Cardiac fibroblast (primary cell): ENCODE measurements at places on chromosomes 2 and 18.
A peak's percentile ranks its signal among the peaks of the same experiment; 100 is the strongest.

- DNase-seq: peak; percentile 30
Measured at GRCh38 chr18:10207682-10208345, 246.6 kb upstream of the APCDD1 start.

DNA sequence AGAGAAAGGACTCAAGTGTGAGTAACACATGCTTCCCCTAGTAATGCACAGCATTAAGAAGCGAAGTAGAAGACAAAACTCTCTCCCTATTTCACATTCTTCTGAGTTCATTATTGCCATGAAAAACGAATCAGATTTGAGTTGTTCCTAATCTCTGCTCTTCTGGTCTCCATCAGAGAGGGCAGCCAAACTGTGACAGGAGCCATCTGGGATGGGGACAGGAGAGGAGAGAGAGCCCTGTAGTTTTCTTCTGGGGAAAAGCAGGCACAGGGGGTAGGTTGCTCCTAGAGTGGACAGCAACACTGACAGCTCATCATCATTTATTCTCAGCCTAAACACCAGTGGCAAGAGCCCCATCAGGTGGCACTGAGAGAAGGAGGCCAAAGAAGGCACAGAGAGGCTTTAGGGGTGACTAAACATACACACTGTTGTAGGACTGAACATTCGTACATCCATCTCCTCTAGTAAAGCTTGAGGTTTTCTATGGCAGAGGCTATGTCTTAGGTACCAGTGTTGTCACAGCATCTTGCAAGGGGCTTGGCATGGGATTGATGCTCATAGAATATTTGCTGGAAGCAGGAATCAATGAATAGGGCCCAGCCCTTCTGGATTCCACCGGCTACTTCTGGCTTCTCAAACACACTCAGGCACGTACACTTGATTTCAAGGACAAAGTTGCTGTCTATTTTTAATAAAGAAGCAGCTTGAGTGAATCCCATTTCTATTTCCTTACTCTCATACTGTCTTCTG, 33.1 kb downstream of the SLC8A1 start:
- DNase-seq: no peak

DNA sequence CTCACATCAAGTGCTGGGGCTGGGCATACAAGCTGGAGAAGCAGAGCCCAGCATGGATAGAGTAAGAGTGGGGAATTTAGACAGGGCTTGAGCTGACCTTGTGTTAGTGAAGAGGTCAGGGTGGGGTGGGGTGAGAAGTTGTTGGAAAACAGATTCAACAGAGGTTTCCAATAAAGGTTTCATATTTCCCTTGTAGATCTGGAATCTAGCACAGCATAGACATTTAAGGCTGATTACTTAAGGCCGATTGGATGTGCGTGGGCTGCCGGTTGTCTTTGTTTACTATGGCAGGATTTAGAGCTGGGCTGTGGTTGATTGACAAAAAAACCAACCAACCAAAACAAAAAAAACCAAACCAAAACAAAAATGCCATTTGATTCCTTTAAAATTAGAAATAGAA, 114.9 kb upstream of the SEC11C start:
- peak; percentile 81 for DNase-seq

GRCh38 chr2:108950369-108951135, 38.5 kb downstream of the EDAR start:
- DNase-seq: no peak

- no peak for DNase-seq
Measured at GRCh38 chr18:74880706-74881278, 283.1 kb downstream of the ZNF407 start.

- peak; percentile 73 for DNase-seq
Measured at GRCh38 chr18:29651122-29651680, 1391.3 kb downstream of the DSC3 start.

GRCh38 chr2:45391866-45392265, 219.2 kb downstream of the SRBD1 start:
- DNase-seq: peak; percentile 69

DNA sequence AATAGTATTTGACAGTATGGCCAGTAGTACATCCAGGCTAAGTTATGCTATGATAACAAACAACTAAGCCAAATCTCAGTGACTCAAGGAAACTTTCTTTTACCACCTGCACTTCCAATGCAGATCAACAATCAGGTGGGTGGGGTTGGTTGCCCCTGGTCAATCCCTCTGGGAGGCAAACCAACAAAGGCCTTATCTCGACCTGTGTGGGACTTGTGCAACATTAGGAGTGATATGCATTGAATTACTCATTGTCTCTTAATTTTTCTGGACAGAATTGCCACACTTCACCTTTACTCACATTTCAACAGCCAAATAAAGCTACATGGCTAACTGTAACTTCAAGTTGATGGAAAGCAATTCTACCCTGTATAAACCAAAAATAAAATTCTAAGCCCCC, 1049.3 kb upstream of the CDH2 start:
- DNase-seq: peak; percentile 19

- peak; percentile 21 for DNase-seq
Measured at GRCh38 chr2:159349674-159350299, 63.3 kb upstream of the WDSUB1 start.

- no peak for DNase-seq
Measured at GRCh38 chr2:100812116-100812515, 7.8 kb upstream of the NPAS2 start.

- DNase-seq: peak; percentile 28
Measured at GRCh38 chr2:141393214-141393545, 737.6 kb downstream of the LRP1B start.

DNA sequence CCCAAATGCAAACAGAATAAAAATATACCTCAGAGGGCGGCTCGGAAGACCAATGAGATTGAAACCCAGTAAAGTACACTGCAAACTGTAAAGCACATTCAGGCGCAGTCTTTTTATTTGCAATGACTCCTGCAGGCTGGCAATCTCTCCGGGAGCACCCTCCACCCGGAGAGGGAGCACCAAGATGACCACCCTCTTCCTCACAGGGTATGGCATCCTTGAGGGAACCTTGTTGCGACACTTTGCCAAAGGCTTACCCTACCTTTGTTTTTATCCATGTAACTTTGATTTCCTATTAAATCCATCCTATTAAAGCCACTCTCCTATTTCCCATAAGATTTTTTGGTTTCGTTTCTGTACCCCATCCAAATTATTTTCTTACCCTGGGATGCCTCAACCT, 16.2 kb downstream of the CHST10 start:
- no peak for DNase-seq

- DNase-seq: no peak
Measured at GRCh38 chr2:50118905-50119702, 912.8 kb downstream of the NRXN1 start.

GRCh38 chr2:124514236-124514635, 489.1 kb downstream of the CNTNAP5 start:
- no peak for DNase-seq

DNA sequence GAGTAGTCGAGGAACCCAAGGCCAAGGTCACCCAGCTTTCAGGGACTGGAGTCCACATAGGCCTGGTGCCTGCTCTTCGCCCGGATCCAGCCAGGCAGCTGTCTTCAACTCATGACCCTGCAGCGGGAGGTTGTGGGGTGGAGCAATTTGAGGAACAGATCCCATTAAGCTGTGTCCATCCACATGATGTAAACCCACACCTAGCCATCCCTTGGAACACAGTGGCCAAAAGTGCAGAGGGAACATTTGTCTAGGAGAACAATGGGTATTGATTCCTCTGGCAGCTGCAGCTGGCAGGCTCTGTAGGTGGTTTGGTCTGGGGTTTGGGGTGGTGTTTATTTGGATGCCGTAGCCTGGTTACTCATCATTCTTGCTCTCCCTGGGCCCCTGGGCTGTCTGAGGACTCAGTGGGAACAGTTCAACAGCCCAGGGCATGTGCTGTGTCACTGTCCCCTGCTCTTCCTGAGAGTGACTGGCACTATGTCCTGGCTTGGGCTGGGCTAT, 99.4 kb downstream of the TFCP2L1 start:
- DNase-seq: no peak

- DNase-seq: no peak
Measured at GRCh38 chr2:70030724-70031420, 56.4 kb upstream of the PCBP1 start.

DNA sequence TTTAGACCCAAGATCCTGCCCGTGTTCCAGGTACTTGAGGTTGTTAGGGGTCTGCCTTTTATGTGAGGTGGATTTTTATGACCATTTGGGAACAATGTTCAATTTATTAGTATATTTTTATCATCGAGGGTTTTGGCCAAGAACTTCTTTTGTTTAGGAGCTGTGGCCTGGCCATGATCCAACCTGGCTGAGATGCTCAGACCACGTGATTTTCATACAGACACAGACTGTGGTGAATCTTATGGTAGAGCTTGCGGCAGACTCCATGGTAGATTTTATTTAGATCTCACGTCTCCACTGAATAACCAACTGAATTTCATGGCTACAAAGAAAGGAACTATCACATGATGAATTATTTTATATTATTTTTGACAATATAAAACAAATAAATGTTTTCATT, 405.5 kb upstream of the VWC2L start:
- peak; percentile 32 for DNase-seq

DNA sequence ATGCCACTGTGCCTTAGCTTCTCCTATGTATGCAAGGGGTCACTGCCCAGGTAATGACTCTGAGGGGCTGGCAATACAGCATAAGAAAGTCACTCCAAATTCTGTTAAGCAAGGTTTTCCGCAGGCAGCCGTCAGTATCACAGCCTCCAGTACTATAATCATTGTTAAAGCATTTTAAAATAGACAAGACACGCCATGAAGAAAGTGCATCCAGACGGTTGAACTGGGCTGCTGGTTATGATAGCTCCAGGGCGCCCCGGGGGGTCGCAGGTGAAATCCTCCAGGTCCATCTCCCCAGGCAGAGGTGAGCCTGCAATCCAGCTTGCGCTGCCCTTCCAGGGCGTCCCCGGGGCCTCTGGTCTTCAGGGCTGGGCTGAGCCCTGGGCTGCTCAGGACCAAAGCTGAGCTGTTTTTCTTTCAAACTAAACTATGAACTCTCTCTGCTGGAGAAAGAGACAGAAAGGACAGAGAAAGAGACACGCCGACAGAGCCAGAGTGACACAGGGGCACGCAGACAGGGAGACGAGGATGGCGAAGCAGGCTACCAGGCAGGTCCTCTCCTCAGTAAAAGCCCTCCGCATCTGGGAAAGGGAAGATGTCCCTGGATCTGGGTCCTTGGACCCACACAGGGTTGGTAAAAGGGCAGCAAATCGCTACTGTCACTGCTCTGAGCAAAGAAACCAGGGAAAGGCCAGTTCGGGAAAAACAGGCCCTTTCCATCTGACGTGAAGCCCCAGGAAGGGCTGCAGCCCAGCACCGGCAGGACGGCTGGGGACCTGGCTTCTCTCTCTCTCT, 2.1 kb upstream of the TWIST2 start:
- DNase-seq: no peak

DNA sequence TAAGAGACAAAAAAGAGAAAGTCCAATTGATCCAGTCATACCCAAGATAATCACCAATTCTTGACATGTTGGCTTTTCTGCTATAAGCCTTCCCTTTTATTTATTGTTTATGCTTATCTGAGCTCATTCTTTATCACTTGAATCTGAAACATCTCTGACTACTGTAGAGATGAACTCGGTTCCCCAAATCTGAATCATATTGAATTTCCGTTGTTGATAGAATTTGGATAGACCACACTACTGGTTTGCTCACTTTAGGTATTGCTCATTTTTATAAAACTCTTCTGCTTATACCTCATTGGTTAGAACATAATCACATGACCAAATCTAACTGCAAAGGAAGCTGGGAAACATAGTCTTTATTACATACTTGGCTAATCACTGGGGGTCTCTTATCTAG, 236.9 kb downstream of the TRIB2 start:
- no peak for DNase-seq

DNA sequence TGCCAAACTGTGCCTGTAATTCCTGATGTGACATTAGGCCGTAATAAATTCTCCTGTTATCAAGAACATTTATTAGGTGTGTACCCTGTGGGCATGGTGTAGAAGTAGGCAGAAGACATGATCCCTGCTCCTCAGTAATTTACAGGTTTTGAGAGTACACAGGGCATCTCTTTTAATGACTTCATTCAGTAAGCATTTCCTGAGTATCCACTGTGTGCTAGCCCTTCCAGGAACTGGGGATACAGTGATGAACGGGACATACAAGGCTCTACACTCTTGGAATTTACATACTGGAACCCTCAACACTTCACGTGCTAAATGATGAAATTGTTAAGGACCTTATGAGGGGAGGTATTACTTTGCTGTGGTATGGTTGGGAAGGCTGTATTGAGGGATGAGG, 30.2 kb downstream of the DIS3L2 start:
- DNase-seq: peak; percentile 25

GRCh38 chr2:23850564-23851256, 76.2 kb downstream of the ATAD2B start:
- DNase-seq: no peak

DNA sequence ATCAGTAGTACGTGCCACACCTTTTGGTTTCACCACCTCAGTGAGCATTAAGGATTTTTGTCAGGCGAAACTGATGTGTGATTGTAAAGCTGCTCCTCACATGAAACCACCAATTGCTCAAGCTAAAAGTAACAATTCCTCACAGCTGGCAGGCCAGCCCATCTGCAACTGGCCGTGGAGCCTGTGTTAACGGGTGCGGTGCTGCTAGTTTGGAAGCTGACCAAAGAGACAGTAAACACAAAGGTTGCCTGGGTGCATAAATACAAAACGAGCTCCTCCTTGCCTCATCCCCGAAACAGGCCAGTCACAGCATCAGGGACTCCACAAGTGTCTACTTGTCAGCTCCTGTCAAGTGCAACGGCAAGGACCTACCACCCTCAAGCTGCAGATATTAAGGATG, 32.0 kb downstream of the LGALSL start:
- peak; percentile 35 for DNase-seq

GRCh38 chr18:57475903-57476302, 40.7 kb downstream of the ONECUT2 start:
- no peak for DNase-seq

GRCh38 chr2:225865468-225865867, 466.0 kb downstream of the NYAP2 start:
- DNase-seq: peak; percentile 2

- no peak for DNase-seq
Measured at GRCh38 chr2:181536730-181537129, 79.5 kb downstream of the ITGA4 start.

- DNase-seq: no peak
Measured at GRCh38 chr2:105836840-105837692, 92.4 kb downstream of the NCK2 start.

GRCh38 chr2:161481619-161482018, 65.5 kb downstream of the TBR1 start:
- DNase-seq: no peak

DNA sequence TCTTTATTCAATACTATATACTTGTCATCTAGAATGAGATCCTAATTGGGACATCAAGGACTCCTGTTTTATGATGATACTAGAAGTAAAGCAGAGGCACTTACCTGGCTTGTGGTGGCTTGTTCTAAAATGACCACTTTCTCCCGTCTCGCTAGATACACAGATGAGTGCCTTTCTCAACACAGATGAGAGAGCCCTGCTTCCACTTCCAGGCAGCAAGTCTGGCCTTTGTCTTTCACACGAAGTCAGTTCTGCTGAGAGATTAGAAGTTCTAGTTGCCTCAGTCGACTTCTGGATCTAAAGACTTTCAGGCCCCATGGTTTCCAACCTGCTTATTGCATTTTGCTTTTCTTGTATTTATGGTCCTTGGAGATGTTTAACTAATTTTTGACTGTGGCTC, 70.3 kb downstream of the PPP1R1C start:
- DNase-seq: no peak
